ENCODE measurements at places on chromosomes 4 and X. TPM values are rescaled to one million over a fixed set of nuclear protein-coding genes. Genes with fewer than 3 reads are reported as not detected.

DNA sequence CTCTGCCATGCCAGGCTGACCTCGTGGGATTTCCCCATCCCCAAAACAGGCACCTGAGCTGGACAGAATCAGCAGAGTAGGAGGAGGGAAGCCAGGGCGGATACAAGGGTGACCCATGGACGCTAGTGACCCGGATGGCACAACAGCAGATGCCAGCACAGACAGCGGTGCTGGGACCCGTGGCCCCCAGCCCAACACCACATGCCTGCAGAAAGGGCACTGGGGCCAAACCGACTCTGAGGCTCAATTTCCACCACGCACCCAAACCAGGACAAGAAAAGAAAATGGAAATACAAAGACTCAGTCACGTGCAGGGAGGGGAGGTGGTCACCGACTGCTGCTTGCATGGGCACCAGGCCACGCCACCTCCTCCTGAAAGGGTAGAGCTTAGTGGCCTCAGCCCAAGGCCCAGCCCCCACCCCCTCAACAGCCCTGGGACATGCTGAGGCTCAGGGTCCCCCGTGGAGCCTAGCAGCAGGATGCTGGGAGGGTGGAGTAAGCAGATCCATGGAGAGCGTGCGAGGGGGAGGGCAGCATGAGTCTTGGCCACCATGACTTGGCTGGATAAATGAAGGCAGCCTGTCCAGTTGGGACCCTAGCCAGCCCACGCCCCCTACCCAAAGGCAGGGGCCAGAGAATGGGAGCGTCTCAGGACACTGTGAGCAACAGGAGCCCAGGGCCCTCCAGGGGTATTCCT, 47.7 kb downstream of the C4orf50 start:
- no peak for DNase-seq

GRCh38 chr4:99207911-99208718, 10.9 kb downstream of the ADH6 start:
- no peak for DNase-seq

- DNase-seq = no peak
Observed at GRCh38 chrX:131741103-131741581, 197.3 kb downstream of the OR13H1 start.

The DAPP1 gene
- total RNA-seq = not detected

The TMPRSS11A gene
- not detected for total RNA-seq

The XPNPEP2 gene
- total RNA-seq = 0.25 TPM

All from H1 (cell line).